ENCODE measurements at places on chromosomes 16 and 17.
A peak's percentile ranks its signal among the peaks of the same experiment; 100 is the strongest.

DNA sequence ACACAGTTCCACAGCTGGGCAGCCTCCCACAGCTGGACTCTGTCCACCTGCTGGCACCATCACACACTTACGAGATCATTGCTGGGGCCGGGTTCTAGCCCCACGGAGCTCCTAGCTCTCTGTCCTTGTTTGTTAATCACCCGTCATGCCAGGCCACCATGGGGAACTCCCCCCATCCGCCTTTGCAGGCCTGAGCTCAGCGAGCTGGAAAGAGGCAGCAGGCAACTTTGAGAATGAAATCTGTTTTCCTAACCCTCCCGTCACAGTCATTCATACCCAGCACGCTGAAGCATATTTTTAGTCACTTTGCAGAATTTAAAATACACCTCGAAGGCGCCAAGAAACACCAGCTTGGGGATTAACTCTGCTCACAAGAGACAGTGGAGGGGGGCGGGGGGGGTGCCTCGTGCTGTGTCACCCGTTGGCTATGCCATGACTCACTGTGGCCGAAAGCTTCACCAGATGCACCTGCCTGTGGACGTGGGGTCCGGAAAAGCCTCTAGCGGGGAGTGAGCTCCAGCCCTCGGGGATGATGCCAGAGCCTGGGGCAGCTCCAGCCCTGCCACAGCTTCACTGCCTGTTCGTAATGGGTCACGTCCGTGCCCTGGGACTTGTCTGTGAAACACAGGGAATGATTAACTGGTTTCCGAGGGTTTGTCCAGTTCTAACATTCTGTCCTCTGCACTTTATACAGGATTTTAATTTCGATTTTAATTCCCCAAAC lies 1.4 kb upstream of the SPNS2 start:
- DNase-seq, result no peak

- no peak for DNase-seq
These were observed 47.6 kb upstream of the IRX3 start for GRCh38 chr16:54334208-54334607.

DNA sequence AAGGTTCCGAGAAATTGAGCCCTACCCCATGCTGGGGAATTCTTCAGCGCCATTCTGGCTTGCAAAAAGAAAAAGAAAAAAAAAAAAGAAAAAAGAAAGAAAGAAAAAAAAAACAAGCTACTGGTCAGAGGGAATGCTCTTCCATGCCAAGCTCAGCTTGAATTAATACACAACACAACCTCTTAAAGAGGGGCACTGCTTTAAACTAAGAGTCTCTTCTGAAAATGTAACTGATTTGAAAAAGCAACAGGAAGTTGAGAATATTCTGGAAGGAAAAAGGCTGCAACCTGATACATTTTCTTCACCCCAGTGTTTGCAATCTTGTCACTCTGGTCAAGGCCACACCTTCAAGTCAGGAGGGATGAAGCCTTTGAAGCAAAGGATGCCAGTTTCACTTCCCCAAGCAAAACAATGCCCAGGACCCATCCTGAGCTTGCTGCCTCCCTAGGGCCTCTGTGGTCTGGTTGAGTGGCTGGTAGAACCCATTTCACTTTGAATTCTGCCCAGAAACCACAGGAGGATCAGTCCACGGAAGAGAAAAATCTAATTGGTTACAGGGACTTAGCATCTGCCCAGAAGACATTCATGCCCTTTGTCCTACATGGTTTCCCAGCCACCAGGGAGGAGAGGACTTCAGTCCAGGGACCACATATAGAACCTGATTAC lies 389.7 kb downstream of the SOX9 start:
- DNase-seq, result no peak

- DNase-seq, result no peak
These were observed 299.3 kb upstream of the PSMD7 start for GRCh38 chr16:73997340-73997711.

GRCh38 chr17:38320482-38320881 lies 23.3 kb downstream of the GPR179 start:
- DNase-seq, result no peak

DNA sequence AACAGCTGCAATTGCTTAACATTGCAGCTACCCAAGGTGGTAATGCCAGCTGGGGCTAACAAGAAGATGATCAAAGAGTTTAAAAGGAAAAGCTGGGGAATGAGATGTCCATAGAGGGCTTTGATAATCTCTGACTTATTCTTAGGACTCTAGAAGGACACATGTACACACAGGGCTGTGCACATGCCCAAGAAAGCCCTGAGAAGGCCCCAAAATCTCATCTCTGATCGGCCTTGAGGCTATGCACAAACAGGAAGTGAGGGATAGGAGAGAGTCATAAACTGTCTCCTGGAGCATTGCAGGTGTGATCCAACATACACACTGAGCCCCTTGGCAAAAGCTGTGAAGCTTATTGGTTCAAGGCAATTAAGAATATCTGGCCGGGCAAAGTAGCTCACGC lies 17.2 kb upstream of the RABEP1 start:
- no peak for DNase-seq

DNA sequence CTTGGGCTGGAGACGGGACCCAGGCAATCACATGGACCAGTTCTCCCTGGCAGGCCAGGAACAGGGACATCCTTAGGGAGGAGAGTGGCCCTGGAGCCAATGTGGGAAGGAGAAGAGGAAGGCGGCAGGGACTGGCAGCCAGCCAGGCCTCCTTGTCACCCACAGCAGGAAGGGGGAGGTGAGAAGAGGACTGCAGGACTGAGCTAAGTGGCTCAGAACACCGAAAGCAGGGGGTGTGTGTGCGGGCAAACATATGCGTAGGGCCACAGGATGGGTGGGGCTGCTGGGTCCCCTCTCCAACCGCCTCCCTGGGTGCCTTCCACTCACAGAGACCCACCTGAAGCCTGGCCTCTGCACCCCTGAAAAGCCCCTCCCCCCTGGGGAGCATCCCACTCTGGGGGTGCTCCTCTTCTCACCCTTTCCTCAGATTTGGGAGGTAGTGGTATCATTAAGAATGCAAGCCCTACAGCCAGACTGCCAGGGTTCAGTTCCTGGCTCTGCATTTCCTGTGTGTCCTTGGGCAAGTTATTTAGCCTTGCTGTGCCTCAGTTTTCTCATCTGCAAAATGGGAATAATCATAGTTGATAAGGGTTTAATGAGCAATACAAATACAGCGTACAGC lies 8.1 kb downstream of the PNMT start:
- DNase-seq, result peak; percentile 83
